ENCODE measurements at places on chromosomes 7 and 10.

GRCh38 chr7:41037691-41038090 lies 665.2 kb downstream of the INHBA start:
- DNase-seq, result no peak

DNA sequence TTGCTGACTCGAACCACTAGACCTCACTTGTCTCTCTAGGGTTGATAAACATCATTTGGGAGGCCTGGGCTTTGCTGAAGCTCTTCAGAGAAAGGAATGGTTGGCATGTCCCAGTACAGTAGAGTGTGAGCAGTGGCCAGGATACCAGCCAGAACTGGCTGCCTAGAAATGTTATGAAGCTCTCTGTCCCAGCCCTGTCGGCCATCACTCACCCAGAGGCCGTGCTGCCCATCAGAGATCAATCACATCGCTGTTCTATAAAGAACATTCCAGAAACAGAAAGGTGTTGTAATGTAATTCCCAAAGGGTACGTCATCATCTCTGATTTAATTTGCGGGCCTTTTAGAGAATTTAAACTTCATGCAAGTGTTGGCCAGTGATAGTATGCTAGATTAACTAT lies 111.5 kb downstream of the PRPF18 start:
- no peak for DNase-seq

DNA sequence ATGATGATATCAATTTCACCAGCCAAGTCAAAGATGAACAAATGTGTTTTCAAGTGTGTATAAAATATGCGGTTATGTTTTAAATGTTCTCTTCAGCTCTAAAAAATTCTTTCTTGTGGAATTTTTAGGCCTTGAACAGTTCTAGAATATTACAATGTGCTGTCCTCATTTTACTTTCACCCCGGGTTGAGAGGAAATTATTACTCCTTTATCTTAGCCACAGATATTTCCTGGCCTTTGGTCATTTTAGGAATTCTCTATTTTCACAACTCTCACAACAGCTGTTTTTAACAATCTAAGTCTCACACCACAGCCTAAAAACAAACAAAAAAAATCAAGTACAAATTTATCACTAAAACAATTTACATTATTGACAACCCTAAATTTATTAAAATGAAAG lies 112.2 kb upstream of the HGF start:
- DNase-seq, result peak; percentile 18

GRCh38 chr7:90472805-90473540 lies 3.5 kb downstream of the PTTG1IP2 start:
- no peak for DNase-seq

GRCh38 chr10:58773944-58774343 lies 261.3 kb downstream of the BICC1 start:
- no peak for DNase-seq

- DNase-seq, result no peak
Observed at GRCh38 chr7:155322530-155322929, 24.9 kb downstream of the INSIG1 start.

DNA sequence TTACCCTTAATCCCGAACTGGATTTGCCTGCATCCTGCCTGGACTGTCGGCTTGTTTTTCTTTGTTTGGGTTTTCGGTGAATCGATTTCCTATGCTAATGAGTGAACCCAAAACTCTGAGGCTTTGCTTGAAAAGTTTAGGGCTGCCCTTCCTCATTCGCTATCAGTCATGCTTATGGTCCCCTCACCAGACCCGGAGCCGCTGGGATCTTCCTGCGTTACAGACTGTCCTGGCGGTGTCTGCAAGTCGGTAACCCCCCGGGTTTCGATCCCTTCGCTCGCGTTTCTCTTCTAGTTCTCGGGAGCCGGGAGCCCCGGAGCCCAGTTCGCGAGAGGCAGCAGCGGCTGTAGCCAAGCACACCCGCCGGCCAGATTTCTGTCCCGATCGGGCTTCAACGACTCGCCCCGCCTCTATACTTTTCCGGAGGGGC lies 2.2 kb downstream of the EMX2 start:
- DNase-seq, result no peak

DNA sequence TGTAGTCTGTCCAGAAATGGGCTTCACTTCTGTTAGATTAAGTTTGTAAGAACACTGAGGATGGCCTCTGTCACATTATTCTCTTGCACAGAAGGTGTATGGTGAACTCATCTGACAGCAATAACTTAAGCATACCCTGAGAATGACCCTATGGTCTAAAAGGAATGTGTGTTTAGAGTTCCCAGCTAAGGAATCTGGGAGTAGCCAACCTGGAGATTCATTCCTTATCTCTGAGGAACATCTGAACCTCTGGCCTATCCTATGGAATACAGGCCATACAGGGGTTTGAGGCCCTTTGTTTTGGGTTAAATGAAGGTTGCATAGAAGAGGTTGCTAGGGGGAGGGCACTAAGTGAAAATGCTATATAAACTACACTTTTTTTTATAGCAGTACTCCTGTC lies 41.4 kb downstream of the LAMB4 start:
- DNase-seq, result no peak

DNA sequence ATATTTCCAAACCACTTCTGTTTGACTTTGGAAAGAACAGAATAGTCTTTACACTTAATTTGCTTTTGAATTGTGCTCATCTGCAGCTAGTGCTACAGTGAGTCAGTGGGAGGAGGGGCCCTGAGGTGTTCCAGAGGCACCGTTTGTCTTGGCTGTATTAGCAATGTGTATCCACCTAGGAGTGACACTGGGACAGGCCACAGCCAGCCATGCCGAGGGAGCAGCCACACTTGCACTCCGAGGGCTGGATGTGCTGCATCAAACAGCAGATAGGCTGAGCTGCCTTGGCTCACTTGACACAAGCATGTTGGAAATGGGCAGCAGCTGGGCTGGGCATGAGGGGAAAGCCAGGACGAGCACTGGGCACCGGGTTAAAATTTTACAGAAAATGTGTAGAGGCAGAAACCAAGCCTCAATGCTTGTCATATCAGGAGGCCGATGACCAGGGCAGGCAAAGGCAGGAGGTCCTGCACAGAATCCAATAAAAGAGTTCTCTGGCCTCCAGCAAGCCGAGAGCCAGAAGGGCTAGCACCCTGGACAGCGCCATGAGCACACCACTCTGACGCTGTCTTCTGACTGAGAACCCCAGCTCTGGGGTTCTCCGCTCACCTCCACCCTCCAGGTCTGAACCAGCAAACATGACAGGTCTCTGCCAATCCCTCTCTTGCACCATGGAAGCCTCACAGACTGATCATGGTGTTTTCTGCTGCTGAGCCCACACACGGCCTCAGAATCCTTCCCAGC lies 163.3 kb downstream of the GRID1 start:
- no peak for DNase-seq

- DNase-seq, result no peak
Observed at GRCh38 chr10:98589007-98589406, 142.3 kb upstream of the HPS1 start.

DNA sequence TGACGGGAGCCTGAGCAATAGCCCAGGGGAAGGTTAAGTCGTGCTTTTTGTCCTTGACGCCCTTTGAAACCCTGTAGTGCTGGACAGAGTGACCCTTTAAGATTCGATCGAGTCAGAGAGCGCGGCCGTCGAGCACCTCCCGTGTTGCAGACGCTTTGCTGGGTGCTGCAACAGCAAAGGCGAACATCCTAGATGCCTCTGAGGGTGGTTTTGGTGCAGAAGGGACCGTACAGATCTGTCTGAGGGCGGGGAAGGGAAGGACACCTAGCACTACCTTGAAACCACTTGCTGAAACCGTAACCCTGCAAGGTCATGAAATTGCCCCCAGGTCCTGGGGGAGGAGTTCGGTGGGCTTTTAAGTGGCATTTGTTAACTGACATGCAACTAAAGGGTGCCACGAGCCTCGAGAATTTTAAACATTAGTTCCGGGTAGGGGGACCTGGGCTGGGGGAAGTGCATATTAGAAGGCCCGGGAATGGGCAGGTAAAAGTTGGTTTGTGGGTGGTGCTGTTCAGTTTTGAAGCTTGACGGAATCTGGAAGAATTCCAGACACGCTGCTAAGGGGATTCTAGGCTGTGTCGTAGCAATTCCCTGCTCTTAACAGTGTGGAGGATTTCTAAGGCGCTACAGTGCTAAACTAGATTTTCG lies 786 bp downstream of the ATP5F1C start:
- peak; percentile 17 for DNase-seq

- DNase-seq, result no peak
Observed at GRCh38 chr7:101531726-101532357, 97.3 kb downstream of the MYL10 start.

Data from astrocyte of the spinal cord (primary cell).